ENCODE measurements at places on chromosomes 4 and X. TPM values are rescaled to one million over a fixed set of nuclear protein-coding genes. Genes with fewer than 3 reads are reported as not detected.

The DUSP9 gene
- total RNA-seq: 0.16 TPM

GRCh38 chr4:16224264-16225166 lies 1.8 kb downstream of the TAPT1 start:
- DNase-seq: no peak

The SYAP1 gene
- 30.3 TPM for total RNA-seq

- DNase-seq: peak; percentile 20
These were observed 29.1 kb upstream of the C1QTNF7 start for GRCh38 chr4:15398732-15399131.

DNA sequence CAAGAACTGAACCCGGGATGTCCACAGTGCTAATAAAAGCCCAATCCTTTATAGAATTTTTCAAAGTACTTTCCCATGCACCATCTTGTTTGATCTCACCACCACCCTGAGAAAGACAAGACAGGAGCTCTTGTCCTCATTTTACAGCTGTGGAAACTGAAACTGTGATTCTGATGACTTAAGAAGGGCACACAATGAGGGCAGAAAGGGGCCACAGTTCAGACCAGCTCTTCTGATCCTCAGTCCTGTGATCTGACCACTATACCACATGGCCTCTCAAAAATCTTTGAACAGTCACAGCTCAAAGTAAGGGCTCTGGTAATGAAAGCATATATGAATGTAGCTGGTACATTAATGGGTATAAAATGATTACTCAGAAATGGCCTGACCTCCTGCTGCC lies 127.3 kb upstream of the CPEB2 start:
- no peak for DNase-seq

The LNX1 gene
- not detected for total RNA-seq

DNA sequence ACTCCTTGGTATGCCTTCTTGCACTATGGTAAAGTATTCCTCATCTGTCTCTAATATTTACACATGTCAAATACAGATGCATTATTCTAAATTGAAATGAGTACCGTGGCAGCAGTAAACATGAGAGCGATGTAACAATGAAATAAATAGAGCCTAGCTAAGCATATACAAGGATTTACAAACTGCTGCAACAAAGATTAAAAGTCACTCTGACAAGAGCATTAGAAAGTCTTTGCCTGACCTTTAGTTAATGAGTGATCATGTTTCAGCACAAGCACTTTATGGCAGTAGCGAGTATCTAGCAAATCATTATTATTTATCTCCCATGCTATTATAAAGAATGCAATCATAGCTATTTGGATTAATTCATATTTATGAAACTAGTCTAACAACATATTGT lies 547.0 kb upstream of the NDST4 start:
- no peak for DNase-seq

GRCh38 chr4:77268108-77268507 lies 111.1 kb downstream of the CCNG2 start:
- no peak for DNase-seq

DNA sequence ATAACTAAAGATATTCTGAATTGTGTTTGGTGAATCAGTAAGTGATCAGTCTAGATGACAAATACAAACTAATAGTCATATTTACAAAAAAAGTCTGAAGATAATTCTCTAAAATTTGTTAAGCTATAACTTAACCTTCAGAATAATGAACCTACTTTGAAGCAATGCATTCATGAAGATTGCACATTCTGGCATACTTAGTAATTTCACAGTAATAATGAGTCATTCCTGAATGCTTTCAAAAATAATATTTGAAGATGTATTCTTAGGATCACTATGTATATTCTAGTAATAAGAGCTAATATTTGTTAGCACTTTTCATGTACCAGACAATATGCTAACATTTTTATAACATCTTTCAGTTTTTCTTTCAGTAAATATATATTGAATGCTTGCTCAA lies 756.7 kb upstream of the SLIT2 start:
- no peak for DNase-seq

The HTT gene
- total RNA-seq: 58.3 TPM

DNA sequence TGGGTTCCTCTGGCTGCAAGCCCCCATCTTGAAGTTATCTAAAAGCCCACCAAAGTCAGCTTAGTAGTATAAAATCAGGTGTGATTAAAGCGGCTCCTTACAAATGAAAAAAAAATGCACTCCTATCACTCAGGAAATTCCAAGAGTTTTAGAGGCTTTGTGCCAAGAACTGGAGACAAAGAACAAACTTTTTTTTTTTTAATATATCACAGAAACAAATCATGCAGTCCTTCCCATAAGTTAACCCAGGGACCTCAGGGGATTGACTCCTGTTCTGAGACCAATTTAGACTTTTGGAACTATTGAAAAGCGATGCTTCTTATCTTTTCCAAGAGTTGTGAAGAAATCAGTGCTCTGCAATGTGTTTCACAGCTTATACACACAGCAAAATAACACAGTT lies 53.6 kb downstream of the HHIP start:
- DNase-seq: peak; percentile 44

DNA sequence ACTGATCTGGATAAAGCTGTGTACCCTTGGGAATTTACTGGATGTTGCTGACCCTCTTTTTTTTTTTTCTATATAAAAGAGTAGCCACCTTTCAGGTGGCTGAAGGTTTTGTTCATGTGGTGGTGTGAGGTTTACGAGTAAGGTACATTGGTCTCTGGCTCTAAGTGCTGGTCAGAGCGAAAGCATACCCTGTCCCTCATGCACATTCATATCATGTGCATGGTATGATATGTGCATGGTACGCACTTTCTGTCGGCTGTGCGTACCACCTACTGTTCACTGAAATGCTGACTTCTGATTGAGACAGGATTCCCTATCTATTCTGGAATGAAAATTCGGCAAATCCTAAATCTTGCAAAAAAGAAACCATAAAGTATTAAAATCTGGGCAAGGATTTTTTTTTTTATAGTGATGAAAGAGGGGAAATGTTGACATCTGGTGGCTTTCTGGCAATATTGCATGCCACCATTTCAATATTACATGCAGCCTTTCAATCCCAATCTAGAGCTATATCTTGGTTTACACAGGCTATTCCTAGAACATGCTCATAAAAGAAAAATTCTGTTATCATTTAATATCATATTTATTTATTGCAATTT lies 32.8 kb downstream of the FAM149A start:
- DNase-seq: no peak

The MAGEB5 gene
- not detected for total RNA-seq

The SSX1 gene
- total RNA-seq: not detected

All from mammary epithelial cell (primary cell).